Mesothelial cell of epicardium (in vitro differentiated cells): ENCODE measurements at places on chromosomes 16 and 17.

DNA sequence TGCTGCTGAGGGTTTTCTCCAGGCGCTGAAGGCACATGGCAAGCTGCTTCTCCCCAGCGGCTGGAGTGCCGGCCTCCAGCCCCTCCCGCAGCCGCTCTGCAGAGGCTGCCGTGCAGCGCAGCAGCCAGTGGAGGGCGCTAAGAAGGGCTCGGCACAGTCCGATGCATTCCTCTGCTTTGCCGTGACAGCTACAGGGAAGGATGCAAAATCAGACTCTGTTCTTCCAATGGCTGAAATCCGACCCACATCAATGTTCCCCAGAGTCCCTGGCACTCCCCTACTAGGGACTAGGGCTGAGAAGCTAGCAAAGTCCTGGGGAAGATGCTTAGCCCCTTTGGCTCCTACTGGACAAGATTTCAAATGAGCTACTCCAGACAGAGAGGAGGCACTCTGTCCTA, 19.0 kb downstream of the MED24 start:
- DNase-seq: no peak

DNA sequence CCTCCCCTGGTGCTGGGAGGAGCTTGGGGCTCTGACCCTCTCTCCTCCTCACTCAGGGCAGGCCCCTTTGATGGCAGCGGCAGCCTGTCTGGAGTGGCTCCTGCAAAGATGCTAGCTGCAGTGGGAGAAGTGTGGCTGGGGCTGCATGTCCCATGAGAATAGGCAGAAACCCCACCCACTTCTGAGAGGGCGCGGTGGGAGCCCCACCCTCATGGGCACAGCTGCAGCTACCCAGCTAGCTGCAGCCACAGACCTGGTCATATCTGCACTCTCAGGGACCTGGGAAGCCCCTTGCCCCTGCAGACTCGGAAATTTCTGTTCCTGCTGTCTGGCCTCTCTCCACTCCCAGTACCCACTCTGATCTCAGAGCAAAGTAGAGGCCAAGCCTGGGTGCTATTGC, 72.2 kb upstream of the BRD7 start:
- no peak for DNase-seq

- no peak for DNase-seq
Measured at GRCh38 chr17:4733073-4733531, 1.9 kb downstream of the MED11 start.

GRCh38 chr16:84527532-84528269, 23.2 kb upstream of the MEAK7 start:
- no peak for DNase-seq

DNA sequence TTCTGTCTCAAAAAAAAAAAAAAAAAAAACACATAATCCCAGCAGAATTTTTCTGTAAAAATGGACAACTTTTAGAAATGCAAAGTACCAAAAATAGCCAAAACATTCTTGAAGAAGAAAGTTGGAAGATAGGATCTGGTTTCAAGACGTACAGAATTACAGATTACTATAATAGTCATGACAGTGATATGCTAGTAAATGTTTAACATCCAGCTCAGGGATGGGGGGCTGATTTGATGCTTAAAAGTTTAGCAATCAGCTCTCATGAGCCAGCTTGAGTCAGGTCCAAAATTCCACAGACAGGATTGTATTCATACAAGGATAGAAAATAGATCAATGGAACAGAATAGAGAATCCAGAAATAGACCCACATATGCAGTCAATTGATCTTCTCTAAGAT, 100.5 kb downstream of the CYB561 start:
- DNase-seq: no peak

GRCh38 chr16:72467157-72467759, 295.3 kb upstream of the PMFBP1 start:
- no peak for DNase-seq

GRCh38 chr17:29390851-29391631, 878 bp downstream of the TAOK1 start:
- DNase-seq: peak; percentile 42

- no peak for DNase-seq
Measured at GRCh38 chr16:65994291-65994690, 372.2 kb upstream of the CDH5 start.

- DNase-seq: no peak
Measured at GRCh38 chr17:38602453-38602852, 3.3 kb downstream of the SRCIN1 start.

DNA sequence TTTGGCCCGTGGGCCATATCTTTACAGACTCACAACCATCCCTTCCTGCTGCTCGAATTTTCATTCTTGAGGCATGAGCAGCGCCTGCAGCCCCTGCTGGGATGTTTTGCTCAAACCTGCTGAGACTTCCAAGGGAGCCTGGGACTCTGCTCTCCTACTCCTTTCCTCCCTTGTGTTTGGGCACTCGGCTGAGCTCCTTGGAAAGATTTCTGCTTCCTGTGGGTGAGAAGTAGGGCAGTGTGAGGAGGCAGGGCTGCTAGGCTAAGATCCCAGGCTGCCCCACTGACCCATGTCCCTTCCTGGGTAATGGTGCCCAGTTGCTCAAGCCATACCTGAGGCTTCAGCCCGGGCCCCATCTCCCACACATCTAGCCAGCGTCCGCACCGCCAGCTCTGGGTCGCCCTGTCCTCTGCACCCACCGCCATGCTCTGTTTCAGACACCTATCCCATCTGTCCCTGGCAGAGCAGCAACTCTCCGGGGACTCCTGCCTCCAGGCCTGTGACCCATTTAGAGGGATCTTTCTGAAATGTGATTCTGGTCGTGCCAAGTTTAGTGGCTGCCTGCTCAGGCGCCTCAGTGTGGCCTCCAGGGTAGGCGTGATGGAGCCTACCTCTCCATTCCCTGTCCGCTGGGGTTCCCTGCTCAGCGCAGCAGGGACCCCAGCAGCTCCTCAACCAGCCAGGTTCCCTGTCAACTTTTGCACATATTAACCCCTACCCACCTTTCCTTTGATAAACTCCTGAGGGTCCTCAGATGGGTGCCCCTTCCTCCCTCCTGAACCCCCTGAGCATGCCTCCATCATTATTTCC, 190.1 kb downstream of the CCDC182 start:
- no peak for DNase-seq

- DNase-seq: no peak
Measured at GRCh38 chr16:51733181-51733580, 582.1 kb upstream of the SALL1 start.

- DNase-seq: no peak
Measured at GRCh38 chr17:77722366-77722765, 236.1 kb upstream of the TNRC6C start.

GRCh38 chr17:72624652-72625051, 467.8 kb downstream of the SLC39A11 start:
- no peak for DNase-seq

- no peak for DNase-seq
Measured at GRCh38 chr17:27299384-27300049, 5.6 kb downstream of the WSB1 start.

DNA sequence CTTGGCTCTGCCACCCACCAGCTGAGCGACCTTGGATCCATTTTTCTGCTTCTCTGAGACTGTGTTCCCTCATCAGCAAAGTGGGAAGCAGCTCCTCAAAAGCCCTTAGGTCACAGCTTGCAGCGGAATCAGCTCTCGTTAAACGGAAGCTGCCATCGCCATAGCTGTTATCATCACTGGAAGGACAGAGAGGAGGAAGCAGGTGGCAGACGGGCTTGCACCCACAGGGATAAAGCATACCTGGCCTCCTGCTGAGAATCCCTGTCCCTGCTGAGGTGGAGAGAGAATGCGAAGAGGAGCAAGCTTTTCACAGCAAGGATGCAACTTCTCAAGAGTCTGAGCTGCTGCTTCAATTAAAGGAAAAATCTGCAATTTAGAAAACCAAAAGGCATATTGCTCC, 106.6 kb downstream of the CLEC16A start:
- DNase-seq: no peak

DNA sequence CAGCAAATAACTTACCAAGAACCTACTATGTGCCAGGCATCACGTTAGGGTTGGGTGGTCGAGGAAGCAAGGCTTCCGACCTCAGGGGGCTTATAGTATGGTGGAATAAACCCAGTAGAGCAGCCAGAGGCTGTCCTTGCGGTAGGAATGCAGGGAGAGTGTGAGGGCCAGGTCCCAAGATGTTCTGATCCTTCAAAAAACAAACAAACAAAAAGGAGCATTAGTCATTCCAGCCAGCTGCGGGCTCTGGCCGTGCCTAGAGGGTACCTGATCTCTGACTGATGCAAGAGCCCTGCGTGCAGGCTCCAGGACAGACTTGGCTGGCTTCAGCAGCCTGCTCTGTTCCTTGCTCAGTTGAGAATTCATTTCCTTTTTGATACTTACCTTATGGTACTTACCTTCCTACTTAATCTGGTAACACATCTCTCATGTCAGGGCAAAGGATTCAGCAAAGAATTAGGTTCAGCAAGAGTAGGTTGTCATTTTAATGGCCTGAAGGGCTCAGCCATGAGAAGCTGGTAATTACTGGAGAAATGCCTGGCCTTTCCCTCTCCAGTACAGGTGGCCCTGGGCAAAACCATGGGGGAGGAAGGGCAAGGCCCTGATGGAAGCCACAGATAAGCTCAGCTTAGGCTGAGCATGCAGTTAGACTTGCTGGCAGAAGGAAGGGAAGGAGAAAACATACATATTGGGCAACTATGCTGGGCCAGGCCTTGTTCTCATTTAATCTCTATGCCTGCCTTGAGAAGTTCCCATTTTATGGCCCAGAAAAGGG, 18.4 kb downstream of the CYB5D2 start:
- no peak for DNase-seq

GRCh38 chr16:57021757-57022156, 32.4 kb downstream of the NLRC5 start:
- no peak for DNase-seq

DNA sequence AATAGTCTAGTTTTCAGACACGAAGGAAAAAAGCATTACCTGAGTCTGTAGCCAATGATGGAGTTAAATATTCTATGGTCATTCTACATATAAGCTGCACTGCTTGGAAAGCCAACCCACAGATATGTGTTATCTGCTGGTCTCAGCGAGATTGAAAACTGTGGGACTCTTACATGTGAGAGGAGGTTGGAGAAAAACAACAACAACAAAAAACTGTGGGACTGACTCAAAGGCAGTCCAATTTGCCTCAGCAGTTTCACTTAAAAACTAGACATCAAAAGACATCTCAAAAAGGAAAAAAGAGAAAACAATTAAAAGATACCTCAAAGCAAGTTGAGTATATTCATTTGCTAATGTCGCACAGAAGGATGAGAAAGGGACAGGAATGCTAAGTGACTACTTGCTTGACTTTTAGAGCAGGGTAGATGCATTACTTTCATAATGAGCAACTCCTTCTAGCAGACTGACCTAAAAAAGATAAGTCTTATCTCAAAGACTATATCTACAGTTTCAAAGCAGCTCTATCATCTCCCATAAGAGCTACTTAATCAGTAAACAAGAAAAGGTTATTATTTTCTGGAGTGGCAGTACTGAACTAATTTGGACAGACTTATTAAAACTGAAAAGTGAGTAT, 35.5 kb upstream of the ITGA2B start:
- no peak for DNase-seq

- DNase-seq: no peak
Measured at GRCh38 chr16:48608871-48609651, 919 bp downstream of the N4BP1 start.

DNA sequence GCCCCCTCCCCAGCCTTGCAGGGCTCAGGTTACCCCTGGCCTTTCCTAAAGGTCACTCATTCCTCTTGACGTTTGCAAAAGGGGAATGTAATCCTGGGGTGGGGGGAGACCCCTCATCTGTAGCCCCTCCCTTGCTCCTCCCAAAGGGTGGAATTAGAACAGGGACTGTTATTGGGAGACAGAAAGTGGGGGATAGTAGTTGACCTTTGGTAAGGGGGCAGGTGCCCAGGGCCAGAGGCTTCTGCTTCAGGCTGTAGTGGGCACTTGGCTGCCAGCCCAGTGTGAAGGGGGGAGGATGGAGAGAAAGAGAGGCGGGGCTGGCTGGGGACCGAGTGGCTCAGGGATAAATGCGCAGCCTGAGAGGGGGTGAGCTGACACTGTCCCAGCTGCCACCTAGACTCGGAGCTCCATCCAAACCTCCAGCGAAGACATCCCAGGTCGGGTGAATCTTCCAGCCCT, at the start of gene ENO3:
Gene ENO3, plus strand, starts transcription at position 374 of the 459 bp plus-strand sequence. CDS start 711 bp downstream, outside the sequence.
- no peak for DNase-seq

DNA sequence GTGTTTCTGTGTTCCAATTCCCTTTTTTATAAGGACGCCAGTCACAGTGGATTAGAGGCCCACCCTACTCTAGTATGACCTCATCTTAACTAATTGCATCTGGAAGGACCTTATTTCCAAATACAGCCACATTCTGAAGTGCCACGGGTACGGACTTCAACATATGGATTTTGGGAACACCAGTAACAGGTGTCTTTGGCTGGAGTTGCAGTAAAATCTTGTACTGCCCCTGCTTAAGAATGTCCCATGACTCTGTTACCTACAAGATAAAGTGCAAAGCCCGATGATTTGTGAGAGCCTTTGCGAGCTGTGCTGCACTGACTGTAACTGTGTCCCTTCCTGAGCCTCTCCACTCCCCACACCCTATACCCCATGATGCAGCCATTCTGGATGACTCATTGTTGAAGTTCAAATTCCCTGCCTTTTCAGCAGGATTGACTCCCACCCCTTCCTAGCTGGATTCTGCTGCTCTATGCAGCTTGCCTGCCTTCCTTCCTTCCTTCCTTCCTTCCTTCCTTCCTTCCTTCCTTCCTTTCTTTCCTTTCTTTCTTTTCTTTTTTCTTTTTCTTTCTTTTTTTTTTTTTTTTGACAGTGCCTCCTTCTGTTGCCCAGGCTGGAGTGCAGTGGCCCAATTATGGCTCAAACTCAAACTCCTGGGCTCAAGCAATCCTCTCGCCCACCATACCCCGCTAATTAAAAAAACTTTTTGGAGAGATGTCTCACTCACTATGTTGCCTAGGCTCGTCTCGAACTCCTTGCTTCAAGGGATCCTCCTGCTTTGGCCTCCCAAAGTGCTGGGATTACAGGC, 2.1 kb downstream of the HCRT start:
- DNase-seq: no peak

GRCh38 chr16:1472974-1473373, 1.9 kb downstream of the CLCN7 start:
- DNase-seq: no peak

GRCh38 chr17:72730077-72730476, 362.4 kb downstream of the SLC39A11 start:
- no peak for DNase-seq

- DNase-seq: no peak
Measured at GRCh38 chr17:62572888-62573401, 54.5 kb upstream of the MRC2 start.
